ENCODE measurements at places on chromosomes 6 and 20.

- no peak for DNase-seq
- no peaks in the 10 kb centered on the region for H3K36me3 ChIP-seq
- H3K4me1 ChIP-seq = no peaks in the 10 kb centered on the region
- no peak overlapping the region for H3K27ac ChIP-seq
- no peak overlapping the region for H3K4me3 ChIP-seq
These were observed 37.6 kb upstream of the GFOD1 start for GRCh38 chr6:13524801-13525508.

DNA sequence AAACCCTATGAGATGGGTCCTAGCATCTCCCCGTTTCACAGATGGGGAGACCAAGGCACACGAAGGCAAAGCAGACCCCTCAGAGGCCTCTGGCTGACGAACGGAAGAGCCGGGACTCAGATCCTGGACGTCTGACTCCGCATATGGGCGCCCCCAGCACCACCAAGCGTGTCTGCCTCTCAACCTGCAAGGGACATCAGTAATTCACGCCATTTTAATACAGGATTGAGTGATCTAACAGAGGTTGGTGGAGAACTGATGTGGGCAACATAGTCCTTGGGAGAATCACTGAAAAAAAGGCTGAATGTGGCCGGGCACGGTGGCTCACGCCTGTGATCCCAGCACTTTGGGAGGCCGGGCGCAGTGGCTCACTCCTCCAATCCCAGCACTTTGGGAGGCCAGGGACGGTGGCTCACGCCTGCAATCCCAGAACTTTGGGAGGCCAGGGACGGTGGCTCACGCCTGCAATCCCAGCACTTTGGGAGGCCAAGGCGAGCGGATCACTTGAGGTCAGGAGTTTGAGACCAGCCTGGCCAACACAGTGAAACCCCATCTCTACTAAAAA, 206.6 kb downstream of the DLL1 start:
- no peaks in the 10 kb centered on the region for H3K27me3 ChIP-seq
- no peak for DNase-seq
- H3K4me1 ChIP-seq = no peaks in the 10 kb centered on the region
- H3K4me3 ChIP-seq = no peak overlapping the region

DNA sequence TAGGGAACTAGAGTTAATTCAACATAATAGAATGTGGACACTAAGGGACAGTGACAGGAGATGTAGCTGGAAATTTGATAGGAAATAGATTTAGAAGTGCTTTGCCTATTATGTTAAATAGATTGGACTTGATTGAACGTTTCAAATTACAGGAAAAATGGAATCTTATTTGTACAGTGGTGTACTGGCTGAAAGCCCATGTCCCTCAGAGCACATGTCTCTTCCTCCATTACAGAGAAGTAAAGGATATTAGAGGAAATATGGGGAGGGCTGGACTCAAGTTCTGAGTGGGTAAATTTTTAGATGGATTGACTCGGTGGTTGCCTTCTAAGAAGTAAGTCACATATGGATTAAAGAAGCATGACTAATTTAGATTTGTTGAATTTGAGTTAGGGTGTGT, 11.4 kb downstream of the PKIB start:
- H3K4me3 ChIP-seq = no peak overlapping the region
- H3K27me3 ChIP-seq = no peaks in the 10 kb centered on the region
- H3K36me3 ChIP-seq = no peaks in the 10 kb centered on the region
- no peak overlapping the region for H3K27ac ChIP-seq
- no peak for DNase-seq

- DNase-seq = no peak
- no peaks in the 10 kb centered on the region for H3K36me3 ChIP-seq
- H3K27ac ChIP-seq = no peak overlapping the region
These were observed 21.5 kb downstream of the BMP6 start for GRCh38 chr6:7747433-7747832.

DNA sequence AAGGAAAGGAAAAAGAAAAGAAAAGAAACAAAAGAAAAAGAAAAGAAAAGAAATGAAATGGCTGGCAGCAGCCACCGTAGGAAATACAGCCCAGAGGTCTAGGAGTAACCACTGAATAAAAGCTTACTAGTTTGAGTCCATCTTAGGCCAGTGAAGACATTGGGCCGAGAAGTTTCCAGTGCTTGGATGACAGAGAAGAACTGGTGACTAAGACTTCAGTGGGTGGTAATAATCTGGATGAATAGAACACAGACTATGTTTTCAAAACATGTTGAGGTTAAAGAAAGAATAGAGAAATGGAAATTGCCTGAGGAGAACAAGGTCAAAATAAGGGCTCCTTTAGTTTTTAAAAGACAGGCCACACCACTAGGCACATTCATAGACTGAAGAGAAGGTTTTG, 198.8 kb downstream of the ATXN1 start:
- no peaks in the 10 kb centered on the region for H3K36me3 ChIP-seq
- no peaks in the 10 kb centered on the region for H3K27me3 ChIP-seq
- H3K4me1 ChIP-seq = no peaks in the 10 kb centered on the region
- no peak overlapping the region for H3K27ac ChIP-seq

DNA sequence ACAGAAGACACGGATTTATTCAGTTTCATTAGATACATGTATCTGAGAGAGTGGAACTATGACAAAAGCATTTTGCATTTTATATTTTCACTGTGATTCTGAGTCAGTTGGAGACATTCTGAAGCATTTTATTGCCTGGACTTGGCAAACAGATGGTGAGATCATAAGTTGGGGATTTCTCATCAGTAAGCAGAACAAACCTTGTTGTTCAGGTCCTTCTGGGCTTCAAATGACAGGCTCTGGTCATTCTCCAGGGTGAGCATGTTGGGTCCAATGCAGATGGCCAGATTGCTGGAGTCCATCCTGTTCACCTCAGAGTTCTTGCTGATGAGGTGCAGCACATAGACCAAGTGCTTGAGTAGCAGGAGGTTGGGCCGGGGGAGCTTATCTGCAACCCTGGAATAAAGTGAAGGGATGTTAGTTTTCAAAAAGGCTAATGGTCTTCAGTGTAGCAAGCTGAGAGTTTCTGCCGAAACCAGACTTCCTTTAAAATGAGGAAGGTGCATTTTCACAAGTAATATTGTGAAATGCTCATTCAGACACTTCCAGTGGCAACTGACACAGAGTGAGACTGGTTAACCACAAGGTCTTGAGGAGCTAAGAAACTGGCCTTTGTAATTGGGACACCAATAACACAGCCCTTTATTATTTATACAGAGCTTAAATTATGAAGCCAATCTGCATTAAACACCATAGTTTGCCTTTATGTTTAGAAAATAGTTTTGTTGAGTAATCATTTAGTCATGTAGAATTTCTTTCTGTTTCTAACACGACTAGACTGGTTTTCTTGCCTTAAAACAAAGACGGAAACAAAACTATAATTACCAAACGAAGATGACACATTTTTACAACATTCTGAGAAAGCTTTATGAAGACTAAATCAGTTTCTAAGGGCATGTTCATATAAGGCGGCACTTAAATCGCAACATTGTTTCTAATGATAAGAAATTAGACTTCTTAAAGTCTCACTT, 5.6 kb downstream of the TAGAP start:
- peaks cover 3% of the 10 kb centered on the region for H3K4me1 ChIP-seq
- H3K36me3 ChIP-seq = no peaks in the 10 kb centered on the region
- H3K27me3 ChIP-seq = no peaks in the 10 kb centered on the region
- H3K4me3 ChIP-seq = no peak overlapping the region
- no peak overlapping the region for H3K27ac ChIP-seq

DNA sequence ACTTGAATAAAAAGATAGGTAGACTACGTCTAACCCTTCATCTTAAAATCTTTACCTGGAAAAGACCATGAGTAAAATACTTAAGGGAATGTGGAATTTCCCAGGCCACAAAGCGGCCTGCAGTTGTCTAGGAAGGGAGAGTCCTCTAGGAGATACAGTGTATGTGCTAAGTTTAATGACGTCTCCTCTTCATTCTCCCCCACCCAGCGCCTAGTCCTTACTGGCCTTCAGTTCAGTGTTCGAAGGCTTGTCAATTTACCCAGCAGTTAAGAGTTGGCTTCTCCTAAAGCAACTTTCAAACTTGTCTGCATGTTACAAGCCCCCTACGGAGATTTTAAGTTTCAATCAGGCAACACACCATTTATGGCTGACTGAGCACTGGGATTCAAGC, 35.2 kb downstream of the HFE start:
- H3K27ac ChIP-seq = peak overlapping the region; percentile 0
- no peaks in the 10 kb centered on the region for H3K4me1 ChIP-seq
- H3K27me3 ChIP-seq = no peaks in the 10 kb centered on the region
- H3K4me3 ChIP-seq = no peak overlapping the region

DNA sequence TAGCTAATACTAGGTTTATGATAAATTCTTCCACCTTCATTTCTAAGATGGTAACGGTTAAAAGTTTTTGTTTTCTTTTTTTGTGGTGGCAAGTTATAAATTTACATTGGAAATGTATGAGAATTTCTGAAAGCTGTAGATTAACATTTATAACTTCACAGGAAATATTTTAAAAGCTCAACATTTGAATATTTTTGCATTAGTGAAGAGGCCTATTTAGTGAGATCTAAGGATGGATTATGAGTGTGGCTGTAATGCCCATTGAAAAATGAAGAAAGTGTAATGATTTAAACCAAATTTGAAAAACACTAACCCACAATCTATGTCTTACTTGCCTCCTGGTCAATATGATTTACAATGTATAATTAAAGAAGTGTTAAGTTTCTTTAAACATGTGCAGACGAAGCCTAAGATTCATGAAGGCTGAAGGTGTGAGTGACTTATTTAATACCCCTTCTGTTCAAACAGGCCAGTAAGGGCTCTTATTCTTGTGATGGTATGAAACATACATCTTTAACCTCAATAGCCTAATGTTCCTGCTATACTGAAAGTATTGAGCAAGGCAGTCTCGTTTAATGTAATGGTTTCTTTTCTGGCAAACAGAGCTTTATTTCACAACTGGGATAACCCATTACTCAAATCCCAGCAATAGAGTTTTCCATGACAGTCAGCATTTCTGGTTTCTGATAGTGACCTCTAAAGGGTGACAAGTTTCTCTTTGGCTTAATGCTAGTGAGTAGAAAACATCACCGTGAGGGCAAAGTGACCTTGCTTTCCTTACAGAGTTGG, 13.2 kb downstream of the HDGFL1 start:
- DNase-seq = no peak
- H3K27me3 ChIP-seq = no peaks in the 10 kb centered on the region
- H3K36me3 ChIP-seq = no peaks in the 10 kb centered on the region
- no peaks in the 10 kb centered on the region for H3K4me1 ChIP-seq
- H3K27ac ChIP-seq = no peak overlapping the region

Data from ovary (tissue), 10 donors.